Peyer's patch (tissue), 4 donors: ENCODE measurements at places on chromosomes 4 and X. TPM values are rescaled to one million over a fixed set of nuclear protein-coding genes. Genes with fewer than 3 reads are reported as not detected.

HMGN5 gene
- 1.5 TPM for total RNA-seq

ASB9 gene
- total RNA-seq: not detected

RAB33B gene
- total RNA-seq: 5.3 TPM

LRCH2 gene
- 2.4 TPM for total RNA-seq

DNA sequence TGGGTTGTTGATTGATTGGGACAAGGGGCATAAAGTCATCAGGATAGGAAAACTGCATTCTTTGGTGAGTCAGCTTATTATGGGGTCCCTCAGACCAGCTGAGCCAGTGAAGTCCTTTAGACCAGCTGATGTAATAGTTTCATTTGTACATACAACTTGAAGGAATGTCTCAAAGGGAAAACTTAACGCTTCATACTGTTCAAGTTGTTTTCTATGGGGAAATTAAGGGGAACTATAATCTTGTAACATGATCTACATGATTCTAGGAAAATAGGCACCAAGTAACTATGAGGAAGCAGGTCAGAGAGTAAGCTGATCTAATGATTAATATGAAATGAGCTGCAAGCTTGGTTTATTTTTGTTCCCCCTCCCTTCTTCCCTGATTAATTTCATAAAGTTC lies 175.1 kb upstream of the GRID2 start:
- no peak for DNase-seq

GRCh38 chr4:7924163-7924562 lies 15.5 kb downstream of the AFAP1 start:
- DNase-seq: no peak

GRCh38 chr4:64248186-64248585 lies 161.1 kb downstream of the TECRL start:
- no peak for DNase-seq
